ENCODE measurements at places on chromosomes 7 and 10.

- no peak for DNase-seq
Observed at GRCh38 chr7:17474724-17475344, 176.4 kb downstream of the AHR start.

GRCh38 chr10:15784662-15785300 is 65.1 kb upstream of the ITGA8 start:
- no peak for DNase-seq

DNA sequence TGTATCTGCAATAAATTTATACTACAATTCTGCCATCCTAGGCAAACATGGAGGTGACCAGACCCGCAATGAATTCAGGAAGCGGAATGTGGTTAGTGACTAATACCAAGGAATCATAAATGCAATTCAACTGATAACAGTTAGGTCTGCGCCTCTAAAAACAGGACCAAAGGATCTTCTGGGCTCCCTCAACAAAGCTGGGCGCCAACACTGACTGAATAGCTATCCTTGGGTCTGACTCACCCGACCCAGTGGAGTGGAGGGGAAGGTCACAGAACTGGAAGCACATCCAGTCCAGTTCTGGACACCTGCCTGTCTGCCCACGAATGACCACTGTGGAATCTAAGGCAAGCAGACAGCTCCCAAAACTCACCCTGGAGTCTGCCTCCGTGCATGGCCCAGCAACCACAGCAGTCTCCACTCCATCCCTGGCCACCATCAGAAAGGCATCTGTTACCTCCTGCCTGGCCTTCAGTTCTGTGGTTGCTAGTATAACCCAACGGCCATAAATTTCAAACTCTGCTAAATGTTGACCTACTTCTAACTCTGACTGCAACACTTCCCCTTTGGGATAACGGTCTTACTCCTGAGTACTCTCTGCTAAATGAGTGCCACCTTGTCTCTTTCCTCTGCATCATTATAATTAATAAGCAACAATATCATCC is 43.0 kb upstream of the DLX6 start:
- no peak for DNase-seq

- no peak for DNase-seq
Observed at GRCh38 chr7:16929146-16929762, 47.5 kb upstream of the AGR3 start.

All from osteocyte (in vitro differentiated cells).